ENCODE measurements at places on chromosomes 6 and 20.

GRCh38 chr6:76072562-76072961 is at the start of gene IMPG1:
TSS of gene IMPG1 (minus strand) at chr6:76072662. CDS start at chr6:76072488, 174 bp downstream.
- DNase-seq = no peak

DNA sequence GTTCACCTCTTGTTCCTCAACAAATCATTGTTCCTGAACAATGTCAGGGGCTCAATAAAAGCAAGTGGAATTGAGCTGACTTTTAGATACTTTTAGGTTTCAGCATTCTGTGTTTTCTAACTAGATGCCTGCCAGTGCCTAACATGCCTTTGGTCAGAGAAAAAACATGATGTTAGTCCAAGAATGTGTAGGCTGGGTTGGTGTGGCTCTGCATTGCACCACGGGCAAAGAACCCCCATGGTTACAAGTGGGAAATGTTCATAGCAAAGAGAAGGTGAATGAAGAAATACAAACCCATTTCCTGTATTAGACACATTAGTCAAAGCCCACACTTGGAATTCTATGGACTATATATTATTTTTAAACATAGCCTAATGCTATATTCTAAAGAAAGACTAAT is 193.3 kb downstream of the TMEM200A start:
- DNase-seq = no peak

DNA sequence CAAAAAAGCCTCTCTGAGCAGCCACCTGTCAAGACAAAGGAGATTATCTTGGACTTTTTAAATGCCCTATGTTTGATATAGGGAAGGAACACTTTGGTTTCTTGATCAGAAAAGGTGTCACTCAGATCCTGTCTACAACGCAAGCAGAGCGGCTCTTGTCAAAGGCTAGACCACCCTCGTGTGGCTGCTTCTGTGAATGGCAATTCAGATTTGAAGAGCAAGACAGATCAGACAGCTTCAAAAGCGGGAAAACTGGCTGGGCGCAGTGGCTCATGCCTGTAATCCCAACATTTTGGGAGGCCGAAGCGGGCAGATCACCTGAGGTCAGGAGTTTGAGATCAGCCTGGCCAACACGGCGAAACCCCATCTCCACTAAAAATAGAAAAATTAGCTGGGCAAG is 10.1 kb upstream of the NXT1 start:
- no peak for DNase-seq

DNA sequence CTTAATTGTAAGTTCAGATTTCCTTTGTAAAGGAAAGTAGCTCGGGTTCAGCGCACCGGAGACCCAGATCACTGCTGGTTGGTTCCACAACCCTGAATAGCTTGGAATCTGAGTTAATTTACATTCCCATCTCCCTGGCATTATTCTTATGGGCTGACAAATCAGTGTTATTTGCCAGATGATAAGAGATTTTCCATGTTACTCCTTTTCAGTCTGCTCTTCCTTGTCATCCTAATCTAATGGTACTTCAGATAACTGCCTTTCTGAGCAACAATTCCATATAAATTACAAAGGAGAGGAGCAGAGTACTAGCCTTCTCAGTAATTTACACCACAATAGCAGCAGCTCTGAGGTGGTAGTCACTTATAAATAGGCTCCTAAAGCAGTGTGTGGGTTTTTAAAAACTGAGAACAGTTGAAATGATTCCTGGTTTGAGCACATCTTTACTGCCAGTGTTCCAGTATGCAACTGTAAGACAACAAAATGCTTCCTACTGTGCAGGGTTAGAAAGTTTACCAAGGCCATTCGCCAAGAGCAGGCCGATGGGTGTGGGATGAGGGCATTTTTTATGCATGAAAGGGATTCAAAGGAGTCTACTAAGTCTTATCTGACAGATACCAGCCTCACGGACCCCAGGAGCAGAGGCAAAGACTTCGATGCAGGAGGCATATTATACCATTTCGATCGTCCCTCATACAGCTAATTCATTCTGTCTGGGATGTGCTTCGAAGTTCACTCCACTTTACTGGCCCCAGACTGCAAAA is 89.7 kb downstream of the NDUFAF5 start:
- no peak for DNase-seq

DNA sequence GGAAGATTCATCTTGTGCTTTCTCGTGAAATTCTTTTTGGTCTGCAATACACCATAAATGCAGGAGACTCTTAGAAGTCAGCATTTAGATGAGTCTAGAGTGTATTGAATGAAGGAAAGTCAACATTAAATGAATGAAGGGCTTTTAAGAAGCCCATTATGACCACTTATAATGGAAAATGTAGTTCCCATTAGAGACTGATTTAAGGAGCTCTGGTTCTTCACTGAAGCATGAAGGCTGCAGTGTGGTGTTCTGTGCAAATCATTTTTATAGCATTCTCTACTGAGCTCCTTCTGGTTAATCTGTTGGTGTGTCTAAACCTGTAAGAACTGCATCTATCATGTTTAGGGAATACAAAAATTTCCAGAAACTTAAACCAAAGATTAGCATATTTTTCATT is 19.7 kb downstream of the NCOA7 start:
- DNase-seq = no peak

- no peak for DNase-seq
Observed at GRCh38 chr20:51481341-51481914, 61.1 kb downstream of the NFATC2 start.

DNA sequence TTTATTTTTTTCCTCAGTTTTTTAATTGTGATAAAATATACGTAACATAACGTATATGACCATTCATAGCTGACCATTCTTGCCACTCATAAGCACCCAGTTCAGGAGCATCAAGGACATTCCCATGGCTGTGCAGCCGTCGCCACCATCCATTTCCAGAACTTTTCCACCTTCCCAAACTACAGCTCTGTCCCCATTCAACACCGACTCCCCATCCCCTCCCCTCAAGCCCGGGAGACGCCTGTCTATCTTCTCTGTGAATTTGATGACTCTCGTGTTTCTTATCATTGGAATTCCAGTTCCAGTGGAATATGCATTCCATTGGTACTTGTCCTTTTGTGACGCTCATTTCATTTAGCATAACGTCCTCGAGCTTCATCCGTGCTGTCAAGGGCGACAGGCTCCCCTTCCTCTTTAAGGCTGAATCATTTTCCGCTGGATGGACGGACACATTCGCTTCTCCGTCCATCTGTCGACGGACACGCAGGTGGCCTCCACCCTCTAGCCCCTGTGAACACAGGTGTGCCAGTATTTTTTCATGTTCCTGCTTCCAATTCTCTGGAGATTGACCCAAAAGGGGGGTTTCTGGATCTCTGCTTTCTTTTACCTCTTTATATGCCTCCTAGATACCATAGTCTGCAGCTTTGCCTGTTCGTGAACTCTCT is 88.1 kb downstream of the YTHDF1 start:
- DNase-seq = no peak

DNA sequence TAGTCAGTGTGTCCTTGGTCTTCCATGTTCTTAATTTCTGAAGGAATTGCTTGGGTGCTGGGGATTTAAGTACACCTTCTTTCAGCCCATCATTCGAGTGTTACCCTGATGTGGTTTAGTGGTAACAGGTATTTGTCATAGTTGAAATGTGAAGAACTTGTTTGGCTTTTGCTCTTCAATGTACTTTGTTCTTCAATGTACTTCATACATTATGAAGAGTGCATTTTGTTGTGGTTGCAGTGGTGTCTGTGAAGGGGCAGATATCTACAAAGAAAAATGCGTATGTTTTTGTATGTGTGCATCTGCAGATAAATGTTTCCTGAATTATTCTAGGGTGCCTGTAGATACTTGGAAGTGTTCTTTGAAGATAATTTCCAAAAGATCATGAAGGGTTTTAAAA is 111.2 kb upstream of the SUPT3H start:
- no peak for DNase-seq

- no peak for DNase-seq
Observed at GRCh38 chr20:44533928-44534327, 12.1 kb upstream of the SERINC3 start.

- DNase-seq = no peak
Observed at GRCh38 chr6:121959501-121959900, 440.0 kb upstream of the HSF2 start.

- no peak for DNase-seq
Observed at GRCh38 chr6:111980143-111980542, 73.8 kb upstream of the CCN6 start.
